Activated CD4-positive, alpha-beta T cell treated with anti-CD3 and anti-CD28 coated beads for 24 hours (primary cell): ENCODE measurements at places on chromosomes 6 and 20.

- DNase-seq = peak; percentile 70
Measured at GRCh38 chr6:44172731-44173500, 14.3 kb downstream of the CAPN11 start.

DNA sequence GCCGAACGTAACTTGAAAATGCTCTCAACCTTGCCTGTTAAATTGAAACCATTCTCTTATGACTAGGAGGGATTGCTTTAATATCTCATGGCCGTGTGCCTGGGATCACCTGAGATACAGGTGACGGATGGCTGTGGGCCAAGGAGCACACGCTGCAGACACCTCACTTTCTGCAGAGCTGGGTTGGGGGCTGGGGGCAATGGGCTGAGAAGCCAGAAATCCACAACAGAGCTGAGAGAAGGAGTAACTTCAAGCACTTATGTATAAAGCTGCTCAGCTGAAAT lies 170.9 kb downstream of the DTNBP1 start:
- DNase-seq = no peak

DNA sequence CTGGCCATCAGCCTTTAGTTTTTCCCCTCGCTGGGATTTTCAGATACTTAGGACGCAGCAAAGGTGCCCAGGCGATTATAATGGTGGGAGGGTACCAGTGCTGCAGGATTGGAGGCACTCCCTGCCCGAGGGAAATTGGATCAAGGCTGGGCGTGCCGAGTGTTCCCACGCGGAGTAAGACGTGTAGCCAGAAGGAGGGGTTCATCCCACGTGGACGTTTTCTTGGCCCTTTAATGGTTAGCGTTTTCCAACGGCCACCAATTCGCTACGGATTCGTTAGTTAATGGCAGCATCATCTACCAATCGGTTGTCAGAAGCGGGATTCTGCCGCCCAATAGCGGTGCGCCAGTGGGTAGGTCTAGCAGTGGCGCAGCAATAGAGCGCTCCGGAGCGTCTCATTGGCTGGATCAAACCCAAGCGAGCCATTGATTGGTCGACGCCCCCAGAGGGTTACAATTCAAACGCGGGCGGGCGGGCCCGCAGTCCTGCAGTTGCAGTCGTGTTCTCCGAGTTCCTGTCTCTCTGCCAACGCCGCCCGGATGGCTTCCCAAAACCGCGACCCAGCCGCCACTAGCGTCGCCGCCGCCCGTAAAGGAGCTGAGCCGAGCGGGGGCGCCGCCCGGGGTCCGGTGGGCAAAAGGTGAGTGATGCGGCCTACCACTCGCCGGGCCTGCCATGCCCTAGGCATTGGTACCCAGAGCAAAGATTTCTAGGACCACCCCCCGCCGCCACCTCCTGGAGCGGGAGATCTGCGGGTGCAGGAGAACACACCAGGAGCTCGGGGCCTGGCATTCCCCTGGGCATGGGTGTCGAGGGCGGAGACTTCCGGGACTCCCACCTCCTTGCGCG lies at the start of gene UBE2C:
Gene UBE2C, plus strand, starts transcription at position 488 of the 849 bp plus-strand sequence. Its CDS starts 52 bp downstream, at position 540.
- DNase-seq = peak; percentile 89

DNA sequence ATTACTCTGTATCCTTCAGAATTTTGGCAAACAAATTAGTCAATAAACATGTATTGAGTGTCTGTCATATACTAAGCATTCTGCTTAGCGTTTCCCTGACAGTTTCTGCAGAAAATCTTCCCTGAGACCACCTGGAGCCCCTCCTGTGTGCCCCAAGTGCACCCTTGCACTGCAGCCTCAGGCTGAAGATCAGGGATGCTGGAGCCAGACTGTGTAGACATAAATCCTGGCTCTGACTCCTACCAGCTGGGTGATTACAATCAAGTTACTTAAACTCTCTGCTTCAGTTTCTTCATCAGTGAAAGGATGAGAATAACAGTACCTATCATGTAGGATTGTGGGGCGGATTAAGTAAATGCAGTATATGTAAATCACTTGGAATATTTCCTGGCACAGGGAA lies 53.4 kb upstream of the VSTM2L start:
- no peak for DNase-seq

DNA sequence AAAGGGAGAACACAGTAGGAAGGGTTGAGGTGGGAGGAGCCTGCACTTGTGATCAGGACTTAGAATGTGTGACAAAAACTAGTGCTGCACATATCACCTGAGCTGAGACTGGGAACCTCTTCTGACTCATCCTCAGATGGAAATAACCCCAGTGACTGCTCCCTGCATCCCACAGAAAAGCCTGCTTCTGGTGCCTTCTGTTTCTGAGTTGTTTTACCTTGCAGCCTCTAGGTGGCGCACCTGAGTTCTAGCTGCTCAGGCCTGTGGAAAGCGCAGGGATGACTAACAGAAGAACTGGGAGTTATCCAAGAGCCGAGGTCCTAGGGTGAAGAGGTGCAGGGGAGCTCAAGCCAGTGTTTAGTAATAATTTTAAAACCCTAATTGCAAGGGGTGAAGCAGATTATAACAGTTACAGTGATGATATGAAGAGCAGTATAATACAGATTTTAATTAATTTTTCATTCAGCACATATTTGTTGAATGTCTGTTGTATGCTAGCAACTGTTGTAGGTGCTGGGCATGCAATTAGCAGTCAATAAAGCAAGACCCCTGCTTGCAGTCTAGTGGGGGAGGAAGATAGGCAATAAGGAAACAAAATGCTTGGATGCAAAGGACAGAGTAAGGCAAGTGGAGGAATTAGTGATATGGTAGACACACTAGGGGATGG lies 302.5 kb downstream of the DHX35 start:
- DNase-seq = peak; percentile 4

- DNase-seq = no peak
Measured at GRCh38 chr6:168217880-168218537, 101.6 kb downstream of the DACT2 start.

- no peak for DNase-seq
Measured at GRCh38 chr6:56659721-56660380, 17.2 kb upstream of the DST start.

DNA sequence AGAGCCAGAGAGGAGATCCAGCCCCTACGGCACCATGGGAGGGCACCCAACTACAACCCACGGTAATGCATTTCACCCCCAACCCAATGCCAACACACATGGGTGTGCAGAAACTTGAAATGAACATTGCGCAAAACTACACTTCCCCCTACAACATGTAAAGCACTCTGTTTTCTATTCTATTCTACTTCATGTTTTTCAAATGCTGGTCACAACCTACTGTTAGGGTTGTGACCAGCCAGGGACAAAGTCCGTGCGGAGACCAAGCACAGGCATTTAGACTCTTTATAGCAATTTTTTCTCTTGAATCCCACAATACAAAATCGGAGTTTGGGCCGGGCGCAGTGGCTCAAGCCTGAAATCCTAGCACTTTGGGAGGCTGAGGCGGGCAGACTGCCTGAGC lies 90.6 kb downstream of the MRPL14 start:
- no peak for DNase-seq

- no peak for DNase-seq
Measured at GRCh38 chr20:34364223-34364506, 1.1 kb downstream of the ITCH start.

DNA sequence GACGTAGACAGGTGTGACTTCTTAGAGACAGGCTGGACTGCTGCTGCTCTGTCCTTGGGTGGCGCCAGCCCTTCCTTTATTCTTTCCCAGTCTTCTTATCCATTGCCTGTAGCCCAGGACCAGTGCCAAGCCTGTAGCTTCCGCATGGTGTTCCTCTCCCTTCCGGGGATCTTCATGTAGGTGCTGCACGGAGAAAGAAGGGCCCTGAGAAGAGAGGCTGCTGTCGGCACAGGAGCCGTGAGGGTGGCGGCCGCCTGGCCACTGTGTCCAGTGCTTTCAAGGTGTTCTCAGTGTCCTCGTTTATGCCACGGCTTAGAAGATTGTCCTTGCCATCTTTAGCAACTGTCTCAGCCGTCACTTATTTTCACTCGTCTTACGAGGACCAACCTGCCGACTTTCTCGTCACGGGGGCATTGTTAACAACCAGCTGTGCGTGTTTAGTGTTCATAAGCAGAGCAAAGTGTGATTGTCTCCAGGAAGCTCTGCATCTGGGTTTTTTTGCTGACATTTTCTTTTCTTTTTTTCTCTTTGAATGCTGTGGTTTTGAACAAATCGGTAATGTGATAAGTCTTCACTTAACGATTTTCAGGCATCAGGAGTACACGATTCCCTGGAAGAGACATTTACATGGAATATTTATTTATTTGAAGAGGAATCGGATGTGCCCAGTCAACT lies 61.2 kb downstream of the PPP1R14C start:
- no peak for DNase-seq

DNA sequence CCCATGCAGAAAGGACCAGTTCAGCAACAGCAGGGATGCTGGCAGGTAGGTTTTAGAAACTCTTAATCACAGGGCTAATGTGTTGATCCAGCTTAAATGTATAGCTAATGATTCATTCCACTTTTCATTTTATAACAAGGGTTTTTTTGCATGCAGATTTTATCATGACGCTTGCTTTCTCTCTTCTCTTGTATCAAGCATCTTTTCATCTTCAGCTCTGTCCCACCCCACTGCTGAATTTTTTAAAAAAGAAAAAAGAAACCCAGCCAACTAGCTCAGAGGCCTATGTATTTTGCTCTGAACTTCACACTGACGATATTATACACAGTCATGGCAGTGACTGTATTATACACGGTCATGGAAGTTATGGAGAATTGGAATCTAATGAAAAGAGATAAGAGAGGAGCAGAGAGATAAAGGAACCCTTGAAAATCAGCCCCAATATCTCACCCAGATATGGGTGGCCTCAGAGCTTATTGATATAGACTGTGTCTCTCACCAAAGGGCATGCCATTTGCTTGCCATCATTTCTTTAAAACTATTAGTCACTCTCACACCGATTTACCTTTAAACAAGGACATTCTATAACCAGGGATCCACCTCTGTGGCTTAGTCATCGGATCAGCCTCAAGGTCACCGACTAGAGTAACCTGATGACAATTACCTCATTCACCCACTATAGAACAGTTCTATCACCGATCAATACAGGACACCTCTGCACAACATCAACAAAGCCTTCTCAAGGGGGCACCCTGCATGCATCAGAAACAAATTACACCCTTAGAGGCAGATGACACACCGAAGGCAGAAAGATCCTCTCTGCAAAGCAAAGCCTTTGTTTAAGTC lies 222.0 kb downstream of the ATXN1 start:
- DNase-seq = no peak

- no peak for DNase-seq
Measured at GRCh38 chr6:26552205-26552604, 14.0 kb downstream of the HMGN4 start.

DNA sequence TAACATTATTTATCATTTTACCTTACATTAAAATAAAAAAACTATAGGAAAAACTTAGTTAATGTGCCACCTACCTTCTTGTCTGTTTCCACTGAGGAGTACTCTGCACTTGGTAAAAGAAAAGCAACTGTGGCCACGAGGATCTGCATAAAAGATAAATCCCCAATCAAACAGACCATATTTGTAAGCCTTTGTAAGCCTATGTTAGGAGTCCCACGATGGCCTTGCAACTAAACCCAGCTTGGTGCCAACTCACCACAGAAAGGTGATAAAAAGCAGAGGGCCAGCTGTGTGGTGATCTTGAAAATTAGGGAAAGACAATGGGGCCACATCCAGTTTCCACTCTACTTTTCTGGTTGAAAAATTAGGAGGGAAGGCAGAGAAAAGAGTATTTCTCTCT lies 156.9 kb downstream of the INSM1 start:
- DNase-seq = no peak

GRCh38 chr20:34705397-34706301 lies 1.5 kb downstream of the TP53INP2 start:
- no peak for DNase-seq

DNA sequence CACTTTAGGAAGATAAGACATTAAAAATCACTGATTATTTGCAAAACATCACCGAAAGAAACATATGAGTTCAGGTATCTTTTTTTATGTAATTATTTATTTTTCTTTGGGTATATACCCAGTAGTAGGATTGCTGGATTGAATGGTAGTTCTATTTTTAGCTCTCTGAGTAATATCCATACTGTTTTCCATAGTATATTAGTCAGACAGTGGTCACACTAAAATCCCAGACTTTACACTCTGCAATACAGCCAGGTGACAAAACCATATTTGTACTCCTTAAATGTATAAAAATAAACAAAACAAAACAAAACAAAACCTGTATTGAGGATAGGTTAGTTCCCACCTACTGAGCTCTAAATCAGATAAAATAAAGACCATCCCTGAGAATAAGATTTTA lies 1024.3 kb upstream of the EYS start:
- DNase-seq = no peak
